Ascending aorta (tissue), 2 donors: ENCODE measurements at places on chromosomes 1 and 21. TPM values are rescaled to one million over a fixed set of nuclear protein-coding genes. Genes with fewer than 3 reads are reported as not detected.

IL20 gene
- total RNA-seq = not detected

MAD2L2 gene
- total RNA-seq = 18.3 TPM

KIF26B gene
- not detected for total RNA-seq

KAZN gene
- 58.5 TPM for total RNA-seq

THEM5 gene
- total RNA-seq = not detected

KCNJ15 gene
- 17.5 TPM for total RNA-seq

ROR1 gene
- total RNA-seq = 115 TPM

DYRK1A gene
- total RNA-seq = 34.4 TPM

DDI2 gene
- 13.0 TPM for total RNA-seq
